ENCODE measurements at places on chromosomes 12 and 14.

- DNase-seq, result no peak
Observed at GRCh38 chr12:50213439-50213838, 46.3 kb upstream of the CERS5 start.

DNA sequence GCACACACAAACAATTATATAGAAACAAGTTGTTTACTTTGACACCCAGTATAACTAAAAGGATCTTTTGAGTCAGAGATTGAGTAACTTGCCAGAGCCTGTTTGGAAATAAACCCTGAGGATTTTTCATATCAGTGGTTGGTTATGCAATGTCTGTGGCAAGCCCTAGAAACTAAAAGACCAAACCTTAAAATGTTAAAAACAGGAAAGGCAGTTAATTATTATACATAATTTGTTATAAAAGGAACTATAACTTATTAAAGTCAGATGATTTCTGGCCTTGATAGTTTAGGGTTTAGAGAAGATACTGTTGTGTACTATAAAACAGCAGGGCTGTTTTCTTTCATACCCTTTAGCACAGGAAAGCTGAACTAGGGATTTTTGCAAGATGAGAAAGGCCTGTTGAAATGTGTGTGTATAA is 44.1 kb downstream of the PSEN1 start:
- no peak for DNase-seq

DNA sequence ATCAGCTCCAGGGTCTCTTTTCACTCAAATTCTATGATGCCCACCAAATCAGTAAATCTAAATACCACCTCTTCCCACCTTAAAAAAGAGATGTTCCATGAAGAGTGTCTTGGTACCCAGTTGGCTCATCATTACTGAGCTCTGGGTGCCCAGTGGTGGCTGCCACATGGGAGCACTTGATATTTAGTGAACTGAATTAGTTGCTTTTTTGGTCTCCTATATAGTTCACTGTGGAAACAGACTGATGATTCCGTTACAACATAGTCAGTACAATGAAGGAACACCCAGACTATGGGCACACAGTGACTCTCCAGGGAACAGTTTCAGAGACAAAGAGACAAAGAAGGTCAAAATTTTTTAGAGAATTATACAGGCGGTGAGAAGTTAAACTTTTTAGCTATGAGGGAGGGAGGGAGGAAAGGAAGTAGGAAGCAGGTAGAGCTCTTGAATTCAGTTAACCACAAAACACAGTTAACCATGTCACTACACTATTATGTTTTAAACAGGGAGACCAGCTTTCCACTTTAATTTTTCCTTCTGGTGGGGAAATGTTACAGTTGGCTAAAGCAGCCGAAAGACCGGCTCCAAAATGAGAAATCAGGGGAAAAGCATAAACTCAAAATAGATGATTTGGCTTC is 14.6 kb upstream of the YY1 start:
- DNase-seq, result no peak

- DNase-seq, result no peak
Observed at GRCh38 chr12:49541911-49542505, 3.2 kb downstream of the KCNH3 start.

DNA sequence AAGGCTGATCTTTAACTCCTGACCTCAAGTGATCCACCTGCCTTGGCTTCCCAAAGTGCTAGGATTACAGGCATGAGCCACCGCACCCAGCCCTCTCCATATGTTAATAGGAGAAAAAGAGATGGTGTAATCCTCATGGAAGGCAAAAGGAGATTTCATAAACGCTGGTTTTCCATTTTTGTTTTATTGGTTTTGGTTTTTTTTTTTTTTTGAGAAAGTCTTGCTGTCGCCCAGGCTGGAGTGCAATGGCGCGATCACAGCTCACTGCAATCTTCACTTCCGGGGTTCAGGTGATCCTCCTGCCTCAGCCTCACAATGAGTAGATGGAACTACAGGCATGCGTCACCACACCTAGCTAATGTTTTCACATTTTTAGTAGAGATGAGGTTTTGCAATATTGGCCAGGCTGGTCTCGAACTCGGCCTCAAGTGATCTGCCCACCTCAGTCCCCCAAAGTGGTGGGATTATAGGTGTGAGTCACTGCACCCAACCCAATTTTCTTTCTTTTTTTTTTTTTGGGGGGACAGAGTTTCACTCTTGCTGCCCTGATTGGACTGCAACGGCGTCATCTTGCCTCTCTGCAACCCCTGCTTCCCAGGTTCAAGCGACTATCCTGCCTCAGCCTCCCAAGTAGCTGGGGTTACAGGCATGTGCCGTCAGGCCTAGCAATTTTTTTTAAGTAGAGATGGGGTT is 8.1 kb downstream of the PTGES3 start:
- no peak for DNase-seq

GRCh38 chr12:132907216-132907615 is 19.8 kb upstream of the CHFR start:
- no peak for DNase-seq

GRCh38 chr14:99730876-99731546 is 46.9 kb downstream of the CYP46A1 start:
- no peak for DNase-seq

DNA sequence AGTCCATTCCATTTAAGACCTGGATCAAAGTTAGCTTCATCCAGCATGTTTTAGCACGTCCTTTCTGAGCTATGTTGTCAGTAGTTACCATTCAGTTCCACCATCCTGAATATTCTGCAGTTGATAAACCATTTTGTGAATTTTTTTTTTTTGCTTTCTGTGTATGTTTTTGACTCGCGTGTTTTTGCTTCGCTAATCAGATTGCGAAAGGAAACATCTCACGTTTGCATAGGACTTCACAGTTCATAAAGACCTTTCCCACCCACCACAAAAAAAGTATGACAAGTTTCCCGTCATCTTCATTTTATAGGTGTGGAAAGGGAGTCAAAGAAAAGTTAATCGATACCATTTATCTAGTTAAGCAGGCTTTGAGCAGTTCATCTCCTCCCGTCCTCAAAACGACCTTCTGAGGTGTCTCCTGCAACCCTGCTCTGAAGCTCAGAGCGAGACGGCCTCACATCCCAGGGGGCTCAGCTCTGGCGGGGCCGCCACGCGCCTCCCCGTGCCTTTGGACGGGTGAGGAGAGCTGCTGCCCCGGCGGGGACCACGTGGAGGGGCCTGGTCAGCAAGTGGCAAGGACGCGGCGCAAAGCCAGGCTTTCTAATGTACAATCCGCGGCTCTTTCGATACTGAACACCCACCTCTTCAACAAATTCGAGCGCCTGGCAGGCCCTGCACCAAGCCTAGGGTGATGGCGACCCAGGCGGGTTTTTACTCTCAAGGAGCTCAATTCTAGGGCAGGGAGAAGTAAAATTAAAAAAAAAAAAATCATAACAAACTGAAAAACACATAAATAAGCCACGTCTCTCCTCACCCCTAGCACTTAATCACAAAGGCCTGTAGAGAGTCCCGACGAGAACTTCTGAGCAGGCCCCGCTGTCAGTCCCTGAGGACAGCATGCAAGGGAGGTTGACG is 988 bp upstream of the TMEM263 start:
- DNase-seq, result no peak

- no peak for DNase-seq
Observed at GRCh38 chr12:131436922-131437705, 273.8 kb upstream of the SFSWAP start.

GRCh38 chr14:74207943-74208342 is 31.3 kb upstream of the VSX2 start:
- no peak for DNase-seq

DNA sequence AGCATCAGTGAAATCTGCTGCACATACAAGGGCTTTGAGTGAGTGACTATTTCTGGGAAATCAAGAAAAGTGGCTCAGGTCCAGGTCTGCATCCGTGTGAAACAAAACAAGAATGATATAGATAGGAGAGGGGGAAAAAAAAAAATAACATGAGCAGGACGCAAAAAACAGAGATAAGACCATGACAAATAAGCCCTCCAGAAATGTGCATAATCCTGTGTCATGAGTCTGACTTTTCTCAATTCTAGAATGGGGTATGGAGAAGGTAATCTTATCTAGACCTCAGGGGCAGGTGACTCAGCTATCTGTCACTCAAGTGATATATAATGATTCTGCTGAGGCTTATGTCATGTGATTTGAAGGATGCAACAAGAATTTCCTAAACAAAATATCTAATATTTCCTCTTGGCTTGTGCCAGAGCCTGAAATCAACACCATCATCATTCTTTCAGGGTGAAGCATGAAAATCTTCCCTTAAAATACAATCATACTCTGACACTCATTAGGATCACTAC is 250.0 kb downstream of the PHLDA1 start:
- DNase-seq, result no peak

GRCh38 chr14:99816642-99817041 is 23.4 kb downstream of the EML1 start:
- DNase-seq, result no peak

GRCh38 chr12:70165450-70165849 is 77.8 kb upstream of the CNOT2 start:
- DNase-seq, result no peak

- DNase-seq, result no peak
Observed at GRCh38 chr12:70074510-70074909, 168.7 kb upstream of the CNOT2 start.

- DNase-seq, result no peak
Observed at GRCh38 chr14:84657911-84658310, 872.0 kb upstream of the FLRT2 start.

DNA sequence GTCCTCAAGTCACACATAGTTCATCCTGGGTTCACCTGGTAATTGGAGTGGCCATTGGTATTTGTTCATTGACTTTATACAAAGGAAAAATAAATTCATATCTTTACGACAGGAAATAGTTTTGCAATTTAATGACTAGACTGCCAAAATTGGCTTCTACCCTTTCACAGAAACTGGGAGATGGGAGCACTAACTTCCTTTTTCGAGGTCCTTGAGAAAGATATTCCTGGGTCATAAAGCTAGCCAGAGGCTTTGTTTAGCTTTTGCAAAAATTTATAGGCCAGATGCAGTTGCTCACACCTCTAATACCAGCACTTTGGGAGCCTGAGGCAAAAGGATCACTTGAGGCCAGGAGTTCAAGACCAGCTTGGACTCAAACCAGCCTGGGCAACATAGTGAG is 10.2 kb upstream of the OR11G2 start:
- no peak for DNase-seq

- DNase-seq, result no peak
Observed at GRCh38 chr14:76771437-76771980, 10.2 kb downstream of the VASH1 start.

DNA sequence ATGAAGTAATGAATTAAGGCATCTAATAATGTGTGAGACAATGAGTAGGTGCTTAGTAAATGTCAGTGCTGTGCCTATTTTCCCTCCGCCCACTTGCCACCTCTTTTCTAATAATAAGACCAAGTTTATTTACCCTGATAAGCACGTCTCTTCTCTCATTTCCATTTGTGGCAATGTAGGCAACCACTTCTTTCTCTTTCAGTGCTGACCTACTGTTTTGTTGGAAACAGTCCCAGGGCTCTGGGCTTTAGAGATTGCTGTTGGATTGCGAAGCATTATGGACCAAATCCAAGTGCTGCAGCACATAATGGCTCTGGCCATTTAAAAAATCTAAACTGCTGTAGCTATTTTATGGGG is 141.3 kb upstream of the PLEKHG7 start:
- peak; percentile 79 for DNase-seq

DNA sequence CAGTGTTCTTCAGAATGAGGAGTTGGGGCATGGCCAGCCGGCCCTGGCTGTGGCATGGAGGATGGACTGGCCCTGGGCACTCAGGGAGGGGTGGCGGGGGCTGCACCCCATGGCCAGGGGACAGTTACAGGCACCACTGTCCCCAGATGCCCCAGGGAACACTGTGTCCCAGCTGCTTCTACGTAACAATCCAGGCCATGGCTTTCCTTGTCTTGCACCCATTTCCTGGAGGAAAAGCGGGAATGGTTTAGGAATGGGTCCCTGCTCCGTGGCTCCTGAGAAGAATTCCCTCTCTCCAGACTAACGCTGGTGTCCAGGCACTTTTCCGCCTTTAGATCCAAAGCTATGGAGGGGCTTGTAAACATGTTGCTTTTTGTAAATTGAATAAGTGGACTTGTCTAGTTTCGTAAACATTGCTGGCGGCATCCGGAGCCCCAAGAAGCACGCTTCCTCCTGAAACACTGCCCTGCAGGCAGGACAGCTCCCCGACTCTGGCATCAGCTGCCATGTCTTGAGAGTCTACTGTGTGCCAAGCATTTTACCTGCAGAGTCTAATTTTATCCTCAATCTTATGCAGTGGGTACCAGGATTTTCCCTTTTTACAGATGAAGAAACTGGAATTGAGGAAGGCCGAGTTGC is 238.3 kb downstream of the SLC41A2 start:
- DNase-seq, result no peak

GRCh38 chr14:32709027-32709426 is 229.7 kb upstream of the NPAS3 start:
- no peak for DNase-seq

DNA sequence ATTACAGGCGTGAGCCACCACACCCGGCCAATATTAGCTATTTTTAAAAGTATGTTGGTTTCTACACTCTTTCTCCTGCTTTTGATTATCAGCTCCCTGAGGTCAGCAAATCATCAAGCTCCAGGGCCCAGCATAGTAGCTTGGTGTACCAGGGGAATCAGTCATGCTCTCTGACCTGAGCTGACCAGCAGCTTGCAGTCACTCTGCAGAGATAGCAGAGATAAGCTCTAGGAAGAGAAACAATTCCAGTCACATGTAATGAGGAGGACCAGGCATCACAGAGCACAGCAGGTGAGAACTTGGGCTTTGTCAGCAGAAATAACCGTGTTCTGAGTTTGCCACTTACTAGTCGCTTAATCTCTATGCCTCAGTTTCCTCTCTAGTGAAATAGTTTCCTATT is 8.5 kb downstream of the PLEKHD1 start:
- DNase-seq, result no peak

GRCh38 chr14:98926146-98926545 is 345.9 kb downstream of the BCL11B start:
- no peak for DNase-seq

- no peak for DNase-seq
Observed at GRCh38 chr12:108635201-108635996, 1.7 kb upstream of the SELPLG start.

DNA sequence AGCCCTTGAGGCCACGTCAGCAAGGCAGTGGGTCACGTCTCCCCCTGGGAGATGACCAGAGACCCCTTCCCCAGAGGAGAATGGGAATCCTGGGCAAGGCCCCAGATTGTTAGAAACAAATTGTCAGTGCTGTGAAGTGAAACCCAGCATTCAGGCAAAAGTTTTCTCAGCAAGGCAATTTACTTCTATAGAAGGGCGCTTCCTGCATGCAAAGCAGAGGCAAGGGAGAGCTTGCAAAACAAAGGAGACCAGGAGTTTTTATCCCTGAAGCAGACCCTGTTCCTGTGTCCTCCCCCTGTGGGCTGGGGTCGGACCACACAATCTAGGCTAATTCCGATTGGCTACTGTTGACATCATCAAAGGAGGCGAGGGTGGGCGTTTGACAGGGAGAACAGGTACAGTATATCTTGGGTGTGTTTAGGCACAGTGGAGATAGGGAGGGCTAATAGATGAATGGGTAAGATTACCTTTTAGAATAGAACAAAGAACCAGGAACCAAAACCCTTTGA is 114.2 kb downstream of the RIN3 start:
- DNase-seq, result no peak

DNA sequence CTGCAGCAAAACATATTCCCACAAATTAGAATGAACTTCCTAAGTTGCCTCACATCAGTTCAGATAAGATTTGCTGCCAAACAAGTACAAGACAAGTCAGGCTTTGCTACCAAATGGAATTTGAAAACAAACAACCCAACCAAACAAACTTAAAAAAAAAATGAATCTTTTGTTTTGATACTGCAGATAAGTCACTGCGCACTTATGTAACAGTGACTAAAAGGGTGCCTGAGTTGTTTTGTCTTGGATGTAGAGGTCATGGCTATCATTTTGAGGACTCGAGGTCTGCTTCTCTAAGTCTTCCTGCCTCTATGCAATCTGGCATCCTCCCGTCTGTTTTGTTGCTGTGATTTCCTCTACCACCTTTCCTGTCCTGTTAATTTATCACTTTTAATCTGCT is 11.1 kb upstream of the EPS8 start:
- DNase-seq, result no peak

All from NCI-H446 treated with DMSO at 0.1 percent for 48 hours (cell line).